ENCODE measurements at places on chromosomes 11 and 22. TPM values are rescaled to one million over a fixed set of nuclear protein-coding genes. Genes with fewer than 3 reads are reported as not detected.

The ENDOD1 gene
- total RNA-seq = 22.4 TPM

The AGBL2 gene
- total RNA-seq = 5.2 TPM

The SHISA8 gene
- 0.90 TPM for total RNA-seq

The ACCS gene
- 30.7 TPM for total RNA-seq

The MPEG1 gene
- total RNA-seq = not detected

The KCTD14 gene
- 0.49 TPM for total RNA-seq

The PPFIBP2 gene
- 5.8 TPM for total RNA-seq

The GLYATL2 gene
- total RNA-seq = not detected

The GNAZ gene
- 0.22 TPM for total RNA-seq

The PNPLA5 gene
- total RNA-seq = not detected

The SHISAL1 gene
- total RNA-seq = not detected

The NAV2 gene
- total RNA-seq = 0.12 TPM

The CCDC81 gene
- 1.2 TPM for total RNA-seq

The OR51T1 gene
- total RNA-seq = not detected

The TREH gene
- total RNA-seq = not detected

The SNX15 gene
- total RNA-seq = 29.9 TPM

The TMEM25 gene
- 13.3 TPM for total RNA-seq

The NEFH gene
- 3.1 TPM for total RNA-seq

The CCDC116 gene
- 0.81 TPM for total RNA-seq
